IMR-90 (cell line): ENCODE measurements at places on chromosomes 1 and 21. TPM values are rescaled to one million over a fixed set of nuclear protein-coding genes. Genes with fewer than 3 reads are reported as not detected.

Gene OPRD1
- total RNA-seq: under 0.01 TPM in 2 replicates

DNA sequence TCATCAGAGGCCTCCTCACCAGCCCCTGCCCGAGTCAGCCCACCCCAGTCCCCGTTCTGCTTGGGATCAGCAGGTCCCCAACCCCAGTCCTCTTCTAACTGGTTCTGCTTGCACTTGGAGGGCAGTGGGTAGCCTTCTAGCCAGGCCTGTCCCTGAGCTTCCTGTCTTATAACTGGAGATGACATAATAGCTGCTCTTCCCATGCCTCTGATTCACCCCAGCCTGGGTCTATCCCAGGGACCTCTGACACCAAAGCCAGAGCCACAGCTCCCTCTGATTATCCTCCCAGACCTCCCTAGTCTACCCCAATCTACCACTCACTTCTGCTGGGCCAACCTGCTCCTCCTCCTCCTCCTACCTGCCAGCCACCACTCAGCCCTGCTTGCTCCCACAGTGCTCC is 31.4 kb downstream of the IQGAP3 start:
- peak; percentile 20 for DNase-seq

GRCh38 chr1:212234431-212235395 is 50.5 kb upstream of the PPP2R5A start:
- peak; percentile 98 for DNase-seq

- no peak for DNase-seq
These were observed 87.9 kb upstream of the SMYD2 start for GRCh38 chr1:214192825-214193643.

Gene GABPB2
- 11.9 and 12.9 TPM in 2 replicates for total RNA-seq

GRCh38 chr1:48878191-48878940 is 101.7 kb upstream of the BEND5 start:
- DNase-seq: peak; percentile 31
